Breast epithelium (tissue), 4 donors: ENCODE measurements at places on chromosomes 1 and 21. TPM values are rescaled to one million over a fixed set of nuclear protein-coding genes. Genes with fewer than 3 reads are reported as not detected.
A peak's percentile ranks its signal among the peaks of the same experiment; 100 is the strongest.

Gene CR1L
- total RNA-seq: not detected

Gene TCEANC2
- total RNA-seq: 4.3 TPM

Gene BATF3
- 7.5 TPM for total RNA-seq

Gene PPP1R8
- total RNA-seq: 36.1 TPM

Gene LMO4
- total RNA-seq: 34.4 TPM

Gene S100A2
- 5.4 TPM for total RNA-seq

Gene HSD3B1
- not detected for total RNA-seq

DNA sequence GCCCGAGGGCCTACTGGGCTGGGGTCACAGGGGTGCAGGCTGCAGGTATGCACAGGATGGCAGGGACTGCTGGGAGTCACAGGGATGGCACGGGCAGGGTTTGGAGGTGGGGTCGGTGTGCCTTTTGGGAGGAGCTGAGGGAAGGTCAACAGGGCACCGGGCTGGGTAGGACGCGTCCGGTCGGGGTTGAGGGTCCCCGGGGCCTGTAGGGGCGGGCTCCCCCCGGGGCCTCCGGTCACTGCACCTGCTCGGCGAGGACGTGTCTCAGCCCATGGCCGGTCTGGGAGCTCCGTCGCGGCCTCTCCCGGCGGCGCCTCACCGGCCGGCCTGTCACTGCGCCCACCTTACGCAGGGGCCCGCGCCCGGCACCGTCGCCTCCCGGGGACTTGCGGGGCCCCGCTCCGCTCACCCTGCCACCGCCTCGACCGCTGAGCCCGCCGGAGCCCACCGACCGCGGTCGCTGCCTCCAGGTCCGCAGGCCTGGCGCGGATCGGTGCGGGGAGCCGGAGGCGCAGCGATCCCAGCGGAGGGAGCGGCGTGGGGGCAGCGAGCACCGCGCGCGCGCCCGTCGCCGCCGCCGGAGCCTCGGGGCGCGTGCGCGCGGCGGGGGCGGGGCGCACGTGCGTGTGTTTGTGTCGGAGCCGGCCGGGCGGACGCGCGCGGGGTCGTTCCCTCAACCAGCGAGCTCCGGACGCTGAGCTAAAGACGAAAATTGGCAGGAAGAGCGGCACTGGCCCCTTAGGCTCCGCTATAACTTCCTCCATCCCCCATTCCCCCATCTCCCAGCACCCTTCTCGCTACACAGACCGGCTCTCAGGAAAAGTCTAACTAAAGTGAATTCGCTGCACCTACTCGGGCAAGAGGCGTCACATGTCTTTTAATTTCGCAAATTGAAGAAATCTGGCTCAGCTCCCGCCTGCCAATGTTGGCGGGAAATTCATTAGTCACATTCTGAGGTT, at the start of gene AMIGO1:
TSS of gene AMIGO1 (minus strand) at position 552 of the 959 bp plus-strand sequence. CDS start 815 bp downstream, outside the sequence.
- no peak for DNase-seq

DNA sequence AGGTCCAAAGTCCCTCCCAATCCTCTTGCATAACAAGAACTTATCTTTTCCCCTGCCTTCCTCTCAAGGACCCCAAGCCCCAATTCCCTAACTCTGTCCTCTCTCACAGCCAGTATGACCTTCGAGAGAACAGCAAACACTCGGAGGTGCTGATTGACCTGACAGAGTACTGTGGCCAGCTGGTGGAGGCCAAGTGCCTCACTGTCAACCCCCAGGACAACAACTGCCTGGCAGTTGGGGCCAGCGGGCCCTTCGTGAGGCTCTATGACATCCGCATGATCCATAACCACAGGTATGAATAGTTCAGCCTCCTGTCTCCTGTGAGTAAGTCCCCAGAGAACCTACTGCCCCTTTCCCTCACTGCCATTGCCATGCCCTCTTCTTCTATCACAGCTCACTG, 29.9 kb upstream of the TMEM222 start:
- no peak for DNase-seq

DNA sequence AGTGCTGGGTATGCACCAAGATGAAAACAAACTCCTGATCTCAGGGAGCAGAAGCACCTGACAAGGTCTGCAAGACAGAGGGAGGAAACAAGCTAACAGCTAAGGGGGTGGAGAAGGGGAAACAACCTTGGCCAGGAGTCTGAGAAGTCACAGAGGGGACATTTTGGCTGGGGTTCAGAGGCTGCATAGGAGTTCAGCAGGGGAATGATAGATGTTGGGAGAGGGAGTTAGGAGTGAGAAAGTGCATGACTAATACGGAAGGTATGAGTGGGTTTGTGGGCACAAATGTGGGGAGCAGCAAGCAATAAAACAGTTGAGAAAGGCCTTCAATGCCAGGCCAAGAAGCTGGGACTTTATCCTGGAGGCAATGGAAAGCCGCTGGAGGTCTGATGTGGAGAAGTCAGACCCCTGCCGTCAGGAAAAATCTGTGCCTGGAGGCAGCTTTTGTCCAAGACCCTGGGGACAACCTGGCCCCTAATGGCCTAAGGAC, 16.4 kb downstream of the EPHA2 start:
- no peak for DNase-seq

DNA sequence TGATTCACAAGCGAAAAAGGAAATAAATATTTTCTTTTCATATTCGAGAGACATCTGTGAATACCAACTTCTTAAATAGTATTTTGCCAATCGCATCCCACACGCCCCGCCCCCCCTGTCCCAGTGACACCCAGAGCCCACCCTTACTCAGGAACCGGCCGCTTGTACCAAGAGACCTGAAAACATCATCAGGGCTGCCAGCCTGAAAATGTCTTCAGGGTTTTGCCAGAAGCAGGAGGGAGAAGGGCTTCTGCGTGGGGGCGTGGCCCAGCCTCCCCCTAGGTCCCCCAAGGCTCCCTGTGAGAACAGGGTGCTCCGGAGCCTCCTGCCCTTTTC, 126.4 kb downstream of the PRDM16 start:
- no peak for DNase-seq

GRCh38 chr1:33725037-33725436, 138.8 kb upstream of the HMGB4 start:
- no peak for DNase-seq

GRCh38 chr1:24374891-24375786, 38.4 kb downstream of the STPG1 start:
- no peak for DNase-seq

- no peak for DNase-seq
Observed at GRCh38 chr1:55749975-55750627, 534.9 kb upstream of the USP24 start.

DNA sequence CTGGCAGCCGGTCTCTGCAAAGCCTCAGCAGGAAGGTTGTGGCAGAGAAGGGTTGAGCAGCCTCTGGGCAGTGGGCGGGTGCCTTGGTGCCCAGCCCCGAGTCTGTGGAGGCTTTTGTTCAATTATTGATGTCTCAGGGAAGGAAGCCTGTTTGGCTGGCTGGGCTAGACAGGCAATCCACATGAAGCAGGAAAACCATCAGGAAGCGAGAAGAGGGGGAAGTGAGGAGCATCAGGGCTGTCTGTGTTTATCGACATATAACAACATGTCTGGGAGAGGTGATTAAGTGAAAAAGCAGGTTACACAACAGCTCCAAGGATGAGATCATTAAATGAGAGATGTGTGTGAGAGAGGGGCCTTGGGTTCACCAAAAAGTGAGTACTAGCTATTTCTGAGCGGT, 105.4 kb downstream of the UBE2U start:
- peak; percentile 70 for DNase-seq

DNA sequence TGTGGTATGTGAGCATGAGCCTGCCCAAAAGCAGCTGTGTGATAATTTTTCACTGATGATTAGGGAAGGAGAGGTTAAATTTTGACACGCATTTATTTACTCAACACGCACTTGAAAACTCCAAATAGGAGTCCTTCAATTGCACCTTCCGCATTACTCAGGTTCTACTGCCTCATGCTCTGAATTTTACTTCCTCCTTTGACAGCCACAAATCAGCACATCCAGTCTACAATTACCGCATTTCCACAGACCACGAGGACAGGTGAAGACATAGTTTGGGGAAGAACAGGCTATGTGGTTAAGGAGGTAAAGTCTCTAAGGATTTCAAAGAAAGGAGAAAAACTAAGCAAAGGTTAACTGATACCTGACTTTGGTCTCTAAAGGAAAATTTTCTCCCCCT, 2.6 kb downstream of the CAPN8 start:
- no peak for DNase-seq

DNA sequence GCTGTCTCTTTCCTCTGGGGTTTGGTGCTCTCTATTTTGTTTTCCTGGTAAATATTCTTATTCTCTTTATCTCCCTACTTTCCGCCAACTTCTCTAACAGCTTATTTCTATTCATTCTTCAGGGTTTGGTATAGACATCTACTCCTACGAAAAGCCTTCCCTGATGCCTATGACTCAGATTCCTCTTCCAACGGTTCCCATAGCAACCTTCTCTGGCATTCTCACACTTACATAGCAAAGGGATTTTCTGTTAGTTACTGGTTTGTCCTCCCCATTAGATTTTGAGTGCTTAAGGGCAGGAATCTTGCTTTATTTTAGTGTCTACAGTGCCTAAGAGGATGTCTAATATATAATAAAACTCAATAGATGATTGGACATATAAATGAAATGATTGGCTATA, 407.6 kb upstream of the DEPDC1 start:
- no peak for DNase-seq

GRCh38 chr1:187091666-187092065, 262.9 kb downstream of the PLA2G4A start:
- DNase-seq: no peak

- no peak for DNase-seq
Observed at GRCh38 chr1:170669586-170670530, 5.9 kb downstream of the PRRX1 start.

GRCh38 chr1:215807911-215808436, 240.9 kb downstream of the KCTD3 start:
- no peak for DNase-seq

DNA sequence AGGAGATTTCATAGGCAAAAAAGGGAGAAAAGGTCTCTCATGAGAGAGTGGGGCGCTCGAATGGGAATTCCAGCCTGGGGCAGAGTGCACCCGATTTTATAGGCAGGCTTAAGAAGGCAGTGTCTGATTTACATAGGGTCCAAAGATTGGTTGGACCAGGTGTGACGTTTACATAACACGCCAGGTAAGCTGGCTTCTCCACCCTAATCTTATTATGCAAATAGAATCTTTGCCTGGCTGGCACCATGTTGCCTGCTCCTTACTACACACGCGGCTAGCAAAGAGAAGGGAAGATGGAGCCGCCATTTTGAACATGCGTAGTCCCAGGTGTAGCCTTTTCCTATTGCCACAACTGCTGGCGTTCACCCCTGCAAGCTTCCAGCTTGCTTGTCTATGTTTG, 103.7 kb downstream of the SLC16A1 start:
- no peak for DNase-seq

GRCh38 chr1:167104256-167104633, 10.4 kb downstream of the STYXL2 start:
- no peak for DNase-seq
